ENCODE measurements at places on chromosomes 4 and X.

GRCh38 chrX:97968376-97969163 lies 1084.9 kb downstream of the RPA4 start:
- DNase-seq = no peak

- no peak for DNase-seq
Measured at GRCh38 chr4:138875891-138876608, 139.5 kb upstream of the NOCT start.

DNA sequence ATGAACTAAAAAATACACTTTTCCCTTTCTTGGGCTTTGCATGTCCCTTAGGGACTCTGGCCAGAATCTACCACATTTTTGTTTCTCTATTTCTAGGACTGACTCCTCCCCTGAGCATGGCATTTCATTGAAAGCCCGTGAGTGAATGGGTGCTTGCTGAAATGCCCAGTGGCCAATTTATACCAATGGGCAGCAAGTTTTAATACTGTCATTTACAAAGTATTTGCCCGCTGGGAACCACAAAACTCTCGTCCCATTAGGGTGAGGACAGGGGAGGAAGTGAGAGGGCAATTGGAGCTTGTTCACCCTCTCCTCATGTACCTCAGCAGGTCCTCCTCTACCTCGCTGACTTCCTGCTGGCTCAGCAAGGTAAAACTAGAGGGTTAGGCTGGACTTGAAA lies 1.1 kb downstream of the SRPX2 start:
- DNase-seq = no peak

- no peak for DNase-seq
Measured at GRCh38 chr4:86034616-86035015, 325.2 kb downstream of the MAPK10 start.

DNA sequence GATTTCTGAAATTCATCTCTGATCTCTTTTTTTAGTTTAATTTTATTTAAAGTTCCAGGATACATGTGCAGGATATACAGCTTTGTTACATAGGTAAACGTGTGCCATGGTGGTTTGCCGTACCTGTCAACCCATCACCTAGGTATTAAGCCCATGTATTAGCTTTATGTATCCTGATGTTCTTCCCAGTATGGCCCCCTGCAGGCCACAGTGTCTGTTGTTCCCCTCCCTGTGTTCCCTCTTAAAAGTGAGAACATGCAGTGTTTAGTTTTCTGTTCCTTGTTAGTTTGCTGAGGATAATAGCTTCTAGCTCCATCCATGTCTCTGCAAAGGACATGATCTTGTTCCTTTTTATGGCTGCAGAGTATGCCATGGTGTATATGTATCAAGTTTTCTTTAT lies 153.2 kb downstream of the RAPGEF2 start:
- no peak for DNase-seq

DNA sequence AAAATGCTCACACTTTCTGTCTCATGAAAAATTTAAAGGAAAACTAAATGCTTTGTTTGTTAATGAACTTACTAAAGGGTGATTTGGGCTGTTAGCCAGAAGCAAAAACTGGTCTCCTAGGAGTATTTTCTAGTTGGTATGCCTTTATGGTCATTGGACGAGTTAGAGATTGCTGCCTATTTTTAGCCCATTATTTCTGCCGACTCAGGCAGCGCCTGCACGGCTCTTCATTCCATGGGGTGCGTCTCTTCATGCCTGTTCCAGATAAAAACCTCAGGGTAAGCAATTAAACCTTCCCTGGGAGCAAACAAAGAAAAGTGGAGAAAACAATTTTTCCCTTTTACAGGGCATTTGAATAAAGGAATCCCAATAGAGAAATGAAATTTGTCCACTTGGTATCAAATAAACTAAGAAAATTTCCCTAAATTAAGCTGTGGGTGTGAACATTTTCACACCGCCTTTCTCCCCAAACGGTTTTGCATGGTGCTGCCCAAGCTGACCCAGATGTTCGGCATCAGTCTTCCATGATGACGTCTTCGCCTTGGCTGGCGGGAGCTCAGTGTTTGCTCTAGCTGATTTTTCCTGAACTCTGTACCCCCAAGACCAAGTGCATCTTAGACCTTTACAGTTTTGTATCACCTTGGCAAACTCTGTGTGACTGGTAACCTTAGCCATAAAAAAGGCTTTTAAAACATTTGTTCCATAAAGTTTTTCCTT lies 61.7 kb upstream of the ADGRG2 start:
- no peak for DNase-seq

DNA sequence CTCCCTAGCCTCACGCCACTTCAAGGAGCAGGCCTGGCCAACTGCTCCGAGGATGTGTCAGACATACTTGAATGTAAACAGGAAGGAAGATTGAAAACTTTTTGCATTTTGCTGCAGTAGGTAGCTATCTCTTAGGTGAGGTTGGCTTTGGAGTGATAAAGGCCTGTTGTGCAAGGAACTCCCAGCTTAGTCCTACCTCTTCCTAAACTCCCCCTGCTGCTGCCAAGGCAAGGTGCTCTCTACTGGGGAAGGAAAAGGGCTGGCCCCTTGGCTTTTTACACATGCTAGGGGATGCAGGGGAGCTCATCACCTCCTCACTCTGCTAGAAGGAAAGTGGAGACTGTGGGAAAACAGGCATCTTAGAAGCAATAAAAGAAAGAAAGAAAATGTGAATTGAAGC lies 10.7 kb upstream of the BRS3 start:
- no peak for DNase-seq

GRCh38 chr4:133997436-133997835 lies 204.2 kb downstream of the PABPC4L start:
- DNase-seq = no peak

DNA sequence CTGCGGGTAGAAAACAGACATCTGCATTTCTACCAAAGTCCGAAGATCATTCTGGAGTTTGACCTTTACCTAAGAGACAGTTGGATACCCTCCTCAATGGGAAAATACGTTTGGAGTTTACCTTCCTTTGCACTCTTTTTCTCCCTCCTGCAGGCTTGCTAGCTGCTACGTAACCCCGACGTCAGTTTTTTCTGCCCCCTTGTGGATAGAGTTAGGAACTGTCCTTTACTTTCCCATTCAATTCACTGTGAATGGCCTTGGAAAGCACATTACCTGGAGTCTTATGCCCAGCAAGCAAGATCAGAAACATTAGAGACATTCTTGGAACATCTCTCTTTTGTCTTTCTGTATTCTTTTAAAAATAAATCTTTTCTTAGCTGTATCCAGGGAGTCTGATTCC lies 250.7 kb downstream of the NAP1L3 start:
- DNase-seq = peak; percentile 4

DNA sequence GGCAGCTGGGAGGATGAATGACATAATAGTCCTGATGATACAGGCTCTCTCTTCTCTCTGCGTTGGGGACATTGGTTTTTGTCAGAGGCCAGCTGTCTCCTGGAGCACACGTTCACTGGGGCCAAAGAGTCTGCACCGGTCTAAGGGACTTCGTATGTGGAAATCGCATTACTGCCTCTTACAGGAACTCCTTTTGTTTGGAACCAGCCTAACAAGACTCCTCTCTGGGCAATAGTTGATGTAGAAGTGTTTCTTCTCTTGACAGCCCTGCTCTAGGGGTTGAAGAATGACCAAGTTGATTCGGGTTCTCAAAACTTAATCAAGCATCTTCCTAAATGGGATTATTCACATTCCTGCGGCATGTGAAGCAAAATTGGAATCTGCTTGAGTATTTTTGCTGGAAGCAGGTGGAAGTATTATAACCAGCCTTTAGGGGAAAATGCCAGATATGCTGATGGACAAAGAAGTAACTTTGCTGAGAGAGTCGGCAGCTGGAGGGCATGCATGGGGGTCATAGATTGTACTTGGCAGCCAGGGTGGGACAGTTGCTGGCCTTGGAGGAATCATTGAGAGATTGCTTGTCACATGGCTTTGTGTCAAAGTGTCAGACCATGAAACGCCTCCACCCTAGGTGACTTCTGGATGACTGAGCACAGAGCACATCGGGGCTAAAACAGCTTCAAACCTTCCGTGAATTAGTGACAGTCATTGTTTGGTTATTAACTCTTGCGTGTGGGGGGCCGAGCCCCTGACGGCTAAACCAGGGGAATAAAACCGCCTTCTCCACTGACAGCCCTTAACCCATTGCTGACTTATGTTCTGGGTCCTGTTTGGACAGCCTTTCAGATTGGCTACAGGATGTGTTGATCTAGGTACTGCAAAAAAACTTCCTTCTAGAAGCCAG lies 34.4 kb upstream of the SLC34A2 start:
- no peak for DNase-seq

GRCh38 chr4:181792641-181793040 lies 450.6 kb upstream of the TENM3 start:
- no peak for DNase-seq

- no peak for DNase-seq
Measured at GRCh38 chrX:133836561-133836960, 148.8 kb downstream of the GPC3 start.

DNA sequence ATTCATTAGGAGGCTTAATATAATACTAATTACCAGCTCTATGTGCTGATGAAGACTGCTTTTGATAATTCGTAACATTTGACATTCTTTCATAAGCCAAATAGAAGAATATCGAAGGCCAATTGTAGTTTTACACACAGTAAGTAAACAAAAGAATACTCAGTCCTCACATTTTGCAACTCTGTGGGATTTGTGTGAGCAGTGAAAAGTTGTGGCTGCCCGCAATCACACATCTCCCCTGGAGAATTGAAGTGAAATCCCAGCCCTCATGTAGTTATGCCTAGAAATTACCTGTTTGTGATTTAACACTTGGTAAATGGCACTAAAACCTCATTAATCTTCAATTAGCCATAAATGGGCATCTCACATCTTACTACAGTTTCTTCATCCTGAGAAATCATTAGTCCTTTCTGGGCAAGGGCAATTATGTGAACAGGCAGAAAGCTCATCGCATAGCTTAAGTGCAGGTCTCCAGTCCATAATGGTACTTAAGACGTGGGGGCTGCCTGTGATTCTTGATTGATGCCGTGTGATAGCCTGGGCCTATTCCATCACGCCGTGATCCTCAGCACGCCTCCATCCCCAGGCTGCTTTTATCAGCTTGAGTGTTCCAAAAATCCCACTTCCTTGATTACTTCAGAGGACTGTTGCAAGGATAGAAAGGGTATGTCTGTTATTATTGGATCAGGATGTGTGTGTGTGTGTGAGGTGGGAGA lies 97.9 kb upstream of the METTL14 start:
- DNase-seq = no peak

- no peak for DNase-seq
Measured at GRCh38 chrX:29841750-29842149, 373.6 kb upstream of the MAGEB2 start.

DNA sequence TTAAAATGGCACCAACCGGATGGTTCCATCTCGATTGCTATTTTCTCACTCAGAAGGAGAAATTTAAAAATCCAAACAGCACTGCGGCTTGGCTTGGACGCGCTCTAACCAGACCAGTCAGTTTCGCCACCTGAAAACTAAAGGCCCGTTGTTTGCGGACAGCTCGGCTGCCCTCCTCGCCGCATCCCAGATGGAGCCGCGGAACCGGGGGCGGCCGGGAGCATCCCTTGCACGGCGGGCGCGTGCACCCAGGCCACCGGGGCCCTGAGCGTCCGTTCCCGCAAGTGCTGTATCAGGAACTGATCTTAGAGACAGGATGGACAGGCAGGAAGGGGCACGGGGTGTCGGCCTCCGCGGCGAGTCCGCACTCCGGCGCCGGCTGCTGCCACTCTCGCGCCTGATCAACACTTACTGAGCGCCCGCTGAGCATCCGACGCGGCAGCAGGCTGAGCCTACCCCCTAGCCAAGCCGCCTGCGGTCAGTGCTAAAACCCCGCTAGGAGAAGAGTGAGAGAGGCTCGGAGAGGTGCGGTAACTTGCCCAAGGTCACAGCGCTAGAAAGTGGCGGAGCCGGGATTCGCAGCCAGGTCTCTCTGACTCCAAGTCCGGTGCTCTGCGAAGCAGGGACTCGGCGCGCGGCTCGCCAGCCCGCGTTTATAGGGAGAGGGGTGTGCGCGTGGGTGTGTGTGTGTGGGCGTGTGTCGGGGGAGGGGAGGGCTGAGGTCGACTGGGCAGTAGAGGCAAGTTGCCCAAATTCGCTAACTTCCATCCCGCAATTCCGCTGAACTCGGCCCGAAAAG lies at the start of gene CITED1:
CITED1 (minus strand) TSS at position 629 of the 799 bp plus-strand sequence. CDS start 3,045 bp downstream, outside the sequence.
- DNase-seq = no peak

GRCh38 chr4:173014836-173015235 lies 153.8 kb upstream of the GALNT7 start:
- no peak for DNase-seq

GRCh38 chr4:126004941-126005340 lies 690.2 kb downstream of the FAT4 start:
- no peak for DNase-seq

- no peak for DNase-seq
Measured at GRCh38 chrX:118225711-118226428, 109.3 kb upstream of the KLHL13 start.

GRCh38 chrX:13938051-13938828 lies 91.5 kb downstream of the GEMIN8 start:
- no peak for DNase-seq

- DNase-seq = no peak
Measured at GRCh38 chr4:141058591-141059512, 74.4 kb downstream of the RNF150 start.

GRCh38 chr4:137300776-137301175 lies 231.5 kb downstream of the PCDH18 start:
- DNase-seq = no peak

GRCh38 chr4:17313194-17313593 lies 198.7 kb downstream of the QDPR start:
- no peak for DNase-seq

- DNase-seq = no peak
Measured at GRCh38 chr4:151408380-151408629, 671 bp upstream of the FHIP1A start.

DNA sequence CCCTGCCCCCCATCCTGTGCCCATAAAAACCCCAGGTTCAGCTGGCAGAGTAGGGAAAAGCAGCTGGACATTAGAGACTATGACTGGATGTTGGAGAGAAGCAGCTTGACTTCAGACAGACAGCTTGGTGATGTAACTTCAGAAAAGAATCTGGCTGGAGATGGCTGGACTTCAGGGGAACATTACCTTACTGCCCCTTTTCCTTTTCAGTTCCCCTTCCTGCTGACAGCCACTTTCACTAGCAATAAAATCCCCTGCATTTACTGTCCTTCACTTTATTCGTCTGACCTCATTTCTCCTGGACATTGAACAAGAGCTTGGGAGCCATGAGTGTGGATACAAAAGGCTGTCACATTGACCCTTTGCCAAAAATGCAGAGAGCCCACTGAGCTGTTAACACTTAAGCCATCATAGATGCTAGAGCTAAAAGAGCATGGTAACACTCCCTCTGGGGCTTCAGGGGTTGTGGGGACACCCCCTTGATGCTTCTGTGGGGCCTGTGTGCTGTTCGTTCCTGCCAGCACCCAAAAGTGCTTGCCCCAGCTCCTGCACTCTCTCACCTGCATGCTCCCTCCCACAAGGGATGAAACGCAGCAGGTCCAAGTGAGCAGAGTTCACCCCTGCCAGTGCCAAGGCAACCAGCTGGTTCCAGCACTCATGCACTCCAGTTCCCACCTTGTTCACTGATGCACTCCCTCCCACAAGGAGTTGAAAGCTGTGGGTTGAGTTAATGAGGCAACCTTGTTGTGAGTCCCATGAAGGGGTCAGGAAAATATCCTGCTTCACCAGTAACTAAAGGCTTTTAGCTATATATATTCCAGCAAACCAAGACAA lies 263.8 kb upstream of the NDST3 start:
- no peak for DNase-seq

Data from globus pallidus (tissue), 1 donor.